ENCODE measurements at places on chromosomes 13 and 19. TPM values are rescaled to one million over a fixed set of nuclear protein-coding genes. Genes with fewer than 3 reads are reported as not detected.

- no peak for DNase-seq
Observed at GRCh38 chr13:75960538-75960994, 324.4 kb downstream of the LMO7 start.

DNA sequence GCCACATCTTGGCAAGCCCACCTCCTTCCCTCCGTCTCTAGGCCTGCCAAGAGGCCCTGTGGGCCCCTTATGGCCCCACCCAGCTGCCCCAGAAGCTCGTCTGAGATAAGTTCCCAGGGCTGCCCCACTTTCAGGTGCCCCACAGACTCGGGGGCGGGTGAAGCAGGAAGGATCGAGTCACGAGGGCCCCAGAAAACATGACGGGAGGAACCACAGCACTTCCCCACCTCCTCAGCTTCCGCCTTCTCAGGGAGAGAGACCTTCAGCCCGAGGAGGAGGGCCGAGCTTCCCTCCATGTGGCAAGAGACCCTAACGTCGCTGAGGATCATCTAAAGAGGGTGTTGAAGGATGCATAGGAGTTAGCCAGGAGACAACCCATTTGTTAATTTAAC lies 4.5 kb upstream of the IL12RB1 start:
- DNase-seq = no peak

GRCh38 chr19:44847144-44848035 lies 1.3 kb downstream of the NECTIN2 start:
- peak; percentile 88 for DNase-seq

- DNase-seq = no peak
Observed at GRCh38 chr13:32209652-32210051, 105.5 kb downstream of the ZAR1L start.

DNA sequence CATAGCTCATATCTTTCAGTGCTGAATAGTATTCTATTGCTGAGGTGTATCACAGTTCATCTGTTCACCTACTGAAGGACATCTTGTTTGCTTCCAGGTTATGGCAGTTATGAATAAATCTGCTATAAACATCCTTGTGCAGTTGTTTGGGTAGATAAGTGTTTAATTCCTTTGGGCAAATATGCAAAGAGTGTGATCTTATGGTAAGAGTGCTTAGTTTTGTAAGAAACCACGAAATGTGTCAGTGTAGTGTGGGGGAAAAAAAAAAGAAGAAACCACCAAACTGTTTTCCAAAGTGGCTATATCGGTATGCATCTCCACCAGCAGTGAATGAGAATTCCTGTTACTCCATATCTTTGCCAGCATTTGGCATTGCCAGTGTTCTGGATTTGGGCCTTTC lies 93.3 kb downstream of the PIBF1 start:
- no peak for DNase-seq

DNA sequence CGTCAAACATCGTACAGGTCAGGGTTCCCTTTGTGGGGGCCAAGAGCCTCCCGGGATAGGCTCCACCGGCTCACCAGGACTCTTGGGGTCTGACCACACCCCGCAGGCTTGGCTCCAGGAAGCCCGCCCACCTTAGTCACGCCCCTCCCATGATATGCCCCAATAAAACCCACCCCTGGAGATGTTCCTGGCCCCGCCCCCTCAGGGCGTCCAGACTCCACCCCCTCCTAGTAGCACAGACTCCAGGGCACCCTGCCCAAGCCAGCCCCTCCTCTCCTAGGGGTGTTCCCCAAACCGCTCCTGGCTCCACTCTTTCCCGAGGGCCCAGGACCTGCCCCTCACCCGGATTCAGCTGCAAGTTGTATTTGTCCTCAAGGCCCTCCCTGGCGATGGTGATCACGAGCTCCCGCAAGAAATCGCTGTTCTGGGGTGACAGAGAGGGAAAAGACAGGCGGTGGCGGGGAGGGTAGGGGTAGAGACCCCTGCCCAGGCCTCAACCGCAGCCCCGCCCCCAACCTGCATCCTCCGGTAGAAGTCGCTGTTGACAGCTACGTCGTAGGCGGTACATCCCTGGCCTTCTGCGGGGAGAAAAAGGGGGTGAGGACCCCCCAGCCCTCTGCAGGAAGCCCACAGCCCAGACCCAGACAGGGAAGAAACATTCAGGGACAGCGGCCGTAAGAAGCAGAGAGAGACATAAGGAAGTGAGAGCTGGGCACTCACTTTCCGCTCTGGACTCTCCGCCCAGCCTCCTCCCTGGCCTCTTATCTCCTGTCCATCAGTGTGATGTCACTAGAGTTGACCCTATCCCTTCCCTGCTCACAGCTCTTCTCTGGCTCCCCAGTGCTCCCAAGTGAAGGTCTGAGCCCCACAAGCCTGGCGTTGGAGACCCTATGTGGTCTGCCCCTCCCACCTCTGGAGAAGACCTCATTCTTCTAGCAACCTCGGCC lies 3.9 kb downstream of the PIH1D1 start:
- peak; percentile 93 for DNase-seq

GRCh38 chr13:99988529-99989275 lies 7.1 kb downstream of the ZIC2 start:
- peak; percentile 88 for DNase-seq

Gene PCP2
- 0.55 TPM for total RNA-seq

Gene CACNA1A
- 28.9 TPM for total RNA-seq

Gene FFAR2
- total RNA-seq = not detected

Gene ZNF524
- total RNA-seq = 4.9 TPM

Gene SERP2
- total RNA-seq = 3.5 TPM

Gene ETV2
- 1.2 TPM for total RNA-seq

Gene FCAR
- not detected for total RNA-seq
